ENCODE measurements at places on chromosomes 2 and 18.

GRCh38 chr2:170530803-170531564, 184.2 kb upstream of the SP5 start:
- DNase-seq: no peak

GRCh38 chr2:126482582-126483464, 173.1 kb upstream of the GYPC start:
- no peak for DNase-seq

DNA sequence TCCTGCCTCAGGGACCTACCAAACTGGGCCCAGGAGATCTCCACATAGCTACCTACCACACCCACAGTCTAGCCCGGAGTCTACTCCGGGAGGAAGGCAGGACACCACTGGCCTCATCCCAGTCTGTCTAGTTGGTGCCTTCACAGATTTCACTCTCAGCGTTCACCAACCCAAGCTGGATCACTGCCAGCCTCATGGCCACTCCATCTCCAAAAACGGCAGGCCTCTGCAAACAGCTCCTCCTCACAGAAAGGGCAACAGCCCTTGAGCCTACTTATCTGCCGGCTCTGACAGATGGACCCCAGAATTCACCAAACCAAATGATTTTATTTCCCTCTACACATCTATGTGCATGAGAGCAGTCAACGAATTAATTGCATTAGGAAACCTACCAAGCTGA, 61.3 kb downstream of the NCKAP5 start:
- no peak for DNase-seq

DNA sequence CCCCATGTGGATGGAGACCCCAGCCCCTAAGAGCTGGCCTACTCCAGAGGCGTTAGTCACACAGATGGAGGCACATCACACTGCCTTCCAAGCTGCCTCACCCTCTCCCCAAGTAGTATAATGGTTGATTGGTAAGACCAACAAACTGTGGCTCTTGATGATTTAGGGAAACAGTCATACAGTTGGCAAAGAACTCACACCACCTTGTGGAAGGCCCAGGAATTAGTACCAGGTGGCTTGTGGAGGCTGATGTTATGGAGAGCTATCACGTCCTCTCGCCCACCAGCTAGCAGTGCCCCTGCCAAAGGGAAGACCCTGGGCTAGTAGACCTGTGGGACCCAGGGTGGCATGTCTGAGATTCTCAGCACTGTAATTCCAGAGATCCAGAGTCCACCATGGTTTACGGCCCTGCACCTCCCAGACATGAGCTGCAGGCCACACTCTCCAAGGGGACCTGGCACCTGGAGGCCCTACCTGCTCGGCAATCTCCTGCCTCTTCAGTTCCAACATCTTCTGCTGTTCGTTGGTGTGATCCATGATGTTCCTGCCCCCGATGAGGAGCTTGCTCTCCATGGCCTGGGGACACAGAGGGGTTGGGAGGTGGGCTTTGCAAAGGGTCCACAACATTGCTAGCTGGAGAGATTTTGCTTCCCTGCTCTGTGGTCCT, 26.3 kb downstream of the KIF3C start:
- no peak for DNase-seq

- DNase-seq: no peak
These were observed 110.7 kb upstream of the TANK start for GRCh38 chr2:161049559-161049958.

DNA sequence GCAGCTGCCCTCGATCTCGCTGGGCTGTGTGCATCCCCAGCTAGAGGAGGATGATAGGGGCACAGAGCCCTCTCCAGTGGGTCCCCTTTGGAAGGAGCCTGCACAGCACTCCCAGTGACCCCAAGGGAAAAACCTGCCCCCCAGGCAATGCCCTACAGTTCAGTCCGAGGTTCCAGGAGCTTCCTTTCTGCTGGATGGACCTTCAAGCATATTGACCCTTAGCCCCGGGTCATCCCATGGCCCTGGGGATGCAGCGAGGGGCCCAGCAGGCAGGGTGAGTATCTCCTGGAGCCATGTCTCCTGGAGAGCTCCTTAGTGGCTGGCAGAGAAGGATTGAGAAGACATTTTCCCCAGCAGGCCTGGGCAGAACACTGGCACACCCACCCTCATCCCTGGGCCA, 45.4 kb upstream of the CTDP1 start:
- DNase-seq: no peak

DNA sequence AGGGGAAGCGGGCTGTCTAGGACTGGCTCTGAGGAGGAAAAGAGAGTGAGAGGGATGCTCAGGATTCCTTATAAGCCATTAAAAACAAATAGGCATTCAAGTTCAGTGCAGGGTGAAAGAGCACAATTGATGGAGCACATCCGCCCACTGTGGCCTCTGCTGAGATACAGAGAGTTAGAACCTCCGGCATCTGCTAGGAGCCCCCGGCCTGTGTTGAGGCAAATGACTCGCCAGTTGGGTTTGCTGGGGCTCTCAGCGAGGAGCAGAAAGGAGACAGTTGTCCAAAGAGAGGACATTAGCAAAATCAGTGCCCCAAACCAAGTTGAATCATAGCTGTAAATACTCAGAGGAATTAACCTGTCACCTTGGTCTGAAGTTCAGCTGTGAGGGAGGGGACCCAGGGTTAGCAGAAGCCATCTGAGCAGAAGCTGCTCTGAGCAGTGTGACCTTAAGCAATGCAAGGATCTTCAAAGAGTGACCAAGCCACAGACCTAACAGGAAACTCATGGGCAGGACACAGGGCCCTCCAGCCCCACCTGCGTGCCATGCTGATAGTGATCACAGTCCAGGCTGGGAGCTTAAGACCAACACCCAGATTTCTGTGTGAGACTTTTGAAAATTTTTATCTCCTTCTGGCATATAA, 23.3 kb upstream of the IL18RAP start:
- no peak for DNase-seq

- DNase-seq: no peak
These were observed 674 bp downstream of the PTPN4 start for GRCh38 chr2:119760237-119760955.

DNA sequence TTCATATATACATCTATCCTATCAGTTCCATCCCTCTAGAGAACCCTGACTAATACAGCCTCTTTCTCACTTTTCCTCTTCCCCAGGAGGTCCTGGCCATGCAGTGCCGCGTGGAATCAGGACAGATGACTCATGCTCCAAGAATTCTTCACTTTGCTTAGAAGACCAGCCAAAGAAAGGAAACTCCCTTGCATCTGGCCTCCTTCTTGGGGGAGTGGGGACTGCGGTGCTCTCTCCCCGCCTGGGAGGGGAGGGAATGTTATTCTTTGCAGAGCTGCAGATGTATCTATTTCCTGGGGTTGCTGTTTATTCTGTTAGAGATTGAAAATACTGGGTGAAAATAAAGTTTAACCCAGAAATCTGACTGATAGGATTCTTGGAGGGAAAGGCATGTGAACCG, 111.5 kb upstream of the SH3BP4 start:
- DNase-seq: no peak

DNA sequence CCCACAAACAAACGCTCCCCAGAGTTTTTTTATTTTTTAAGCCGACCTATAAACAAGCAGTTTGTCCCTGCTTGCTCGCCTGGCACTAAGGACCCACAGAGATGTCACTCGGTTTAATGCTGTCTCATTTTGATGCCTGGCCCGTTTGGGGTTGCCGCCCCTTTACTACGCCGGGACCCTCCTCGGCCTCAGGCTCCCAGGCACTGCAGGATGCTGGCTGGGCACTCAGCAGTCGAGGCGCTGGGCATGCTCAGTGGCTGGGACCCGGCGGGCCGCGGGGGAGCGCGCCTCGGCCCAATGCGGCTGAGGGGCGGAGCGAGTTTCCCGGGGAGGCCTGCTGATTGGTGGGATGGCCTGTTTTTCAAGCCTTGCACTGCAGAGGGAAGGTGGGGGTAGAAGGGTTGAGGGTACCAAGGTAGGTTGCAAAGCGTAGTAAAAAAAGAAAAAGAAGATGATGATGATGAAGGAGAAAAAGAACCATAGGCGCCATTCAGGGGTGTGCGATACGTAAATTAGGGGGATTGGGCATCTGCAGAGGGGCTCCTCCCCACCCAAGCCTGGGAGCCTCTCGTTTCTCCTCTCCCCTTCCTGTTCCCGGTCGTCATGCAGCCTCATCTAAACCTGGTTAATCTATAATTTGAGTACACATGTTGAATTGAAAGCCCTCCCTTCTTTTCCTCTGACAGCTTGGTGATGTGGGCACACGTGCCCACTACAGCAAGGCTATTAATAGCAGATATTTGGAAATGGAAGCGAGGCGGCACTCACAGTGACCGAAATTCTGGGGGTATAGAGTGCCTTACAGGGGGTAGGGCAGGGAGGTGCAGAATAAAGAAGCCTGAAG, 1.5 kb upstream of the IRS1 start:
- peak; percentile 92 for DNase-seq

DNA sequence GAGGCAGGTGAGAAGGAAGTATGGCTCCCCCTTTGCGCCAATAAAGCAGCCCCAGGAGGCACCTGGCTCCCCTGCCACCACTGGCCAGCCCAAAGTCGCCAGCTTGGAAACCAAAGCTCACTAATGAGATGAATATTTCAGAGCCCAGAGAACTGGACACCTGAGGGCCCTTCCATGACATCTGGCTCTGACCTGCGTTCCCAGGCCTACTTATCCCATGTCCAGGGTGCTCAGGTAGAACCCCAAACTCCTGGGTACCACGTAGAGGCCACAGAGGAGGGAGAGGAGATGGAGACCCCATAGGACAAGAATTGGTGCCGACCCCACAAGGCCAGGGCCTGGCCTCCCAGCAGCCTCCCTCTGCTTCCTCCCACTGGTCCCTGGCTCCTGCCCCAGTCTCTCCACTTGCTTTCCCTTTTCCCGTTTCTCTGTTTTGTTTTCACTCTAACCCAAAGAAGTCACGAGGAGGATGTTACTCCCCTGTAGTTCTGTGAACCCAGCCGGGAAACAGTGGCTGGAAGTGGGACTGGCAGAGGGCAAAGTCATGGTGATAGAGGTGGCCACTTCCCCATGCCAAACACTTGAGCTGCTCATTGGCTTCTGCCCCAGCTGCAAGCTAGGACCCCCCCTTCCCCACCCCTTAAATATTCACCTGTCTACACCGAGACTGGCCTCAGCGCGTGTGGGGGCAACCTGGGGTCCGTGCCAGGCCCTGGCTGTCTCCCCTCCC, 820 bp downstream of the TMBIM1 start:
- DNase-seq: no peak

All from caudate nucleus (tissue), 63 donors.